Esophagus muscularis mucosa (tissue), 4 donors: ENCODE measurements at places on chromosomes 12 and 14. TPM values are rescaled to one million over a fixed set of nuclear protein-coding genes. Genes with fewer than 3 reads are reported as not detected.
A peak's percentile ranks its signal among the peaks of the same experiment; 100 is the strongest.

- DNase-seq = no peak
- peak overlapping the region; percentile 89 for H3K27ac ChIP-seq
- no peaks in the 10 kb centered on the region for H3K27me3 ChIP-seq
- H3K4me1 ChIP-seq = peaks cover 12% of the 10 kb centered on the region
- H3K4me3 ChIP-seq = peak overlapping the region; percentile 96
- peaks cover 9% of the 10 kb centered on the region for H3K36me3 ChIP-seq
Measured at GRCh38 chr12:104063712-104064030, 660 bp upstream of the HCFC2 start.

- no peaks in the 10 kb centered on the region for H3K27me3 ChIP-seq
- no peak overlapping the region for H3K4me3 ChIP-seq
- H3K4me1 ChIP-seq = peaks cover 11% of the 10 kb centered on the region
- no peak for DNase-seq
- no peaks in the 10 kb centered on the region for H3K36me3 ChIP-seq
Measured at GRCh38 chr12:89935850-89936249, 227.2 kb upstream of the ATP2B1 start.

GRCh38 chr14:95182379-95182778 lies 25.1 kb upstream of the DICER1 start:
- H3K4me1 ChIP-seq = peaks cover 39% of the 10 kb centered on the region
- peak overlapping the region; percentile 71 for H3K27ac ChIP-seq

DNA sequence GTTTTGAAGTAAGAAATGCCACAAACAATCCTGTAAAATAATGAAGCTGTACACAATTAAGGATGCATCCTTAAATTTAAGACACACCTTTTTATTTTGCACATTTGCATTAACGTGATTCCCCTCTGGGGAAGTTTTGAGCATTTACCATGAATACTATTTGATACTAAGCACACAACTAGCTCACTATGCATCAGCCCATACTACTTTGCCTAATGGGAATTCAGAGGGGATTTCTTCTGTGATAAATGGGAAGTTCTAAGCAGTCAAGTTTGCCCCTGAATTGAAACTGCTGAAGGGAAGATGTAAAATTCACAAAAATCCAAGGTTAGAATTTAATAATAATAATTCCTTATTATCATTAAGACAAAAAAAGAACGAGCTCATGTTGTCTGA lies 27.4 kb downstream of the SINHCAF start:
- no peaks in the 10 kb centered on the region for H3K27me3 ChIP-seq
- no peak for DNase-seq
- no peak overlapping the region for H3K4me3 ChIP-seq
- peaks cover 22% of the 10 kb centered on the region for H3K36me3 ChIP-seq
- no peaks in the 10 kb centered on the region for H3K4me1 ChIP-seq

DNA sequence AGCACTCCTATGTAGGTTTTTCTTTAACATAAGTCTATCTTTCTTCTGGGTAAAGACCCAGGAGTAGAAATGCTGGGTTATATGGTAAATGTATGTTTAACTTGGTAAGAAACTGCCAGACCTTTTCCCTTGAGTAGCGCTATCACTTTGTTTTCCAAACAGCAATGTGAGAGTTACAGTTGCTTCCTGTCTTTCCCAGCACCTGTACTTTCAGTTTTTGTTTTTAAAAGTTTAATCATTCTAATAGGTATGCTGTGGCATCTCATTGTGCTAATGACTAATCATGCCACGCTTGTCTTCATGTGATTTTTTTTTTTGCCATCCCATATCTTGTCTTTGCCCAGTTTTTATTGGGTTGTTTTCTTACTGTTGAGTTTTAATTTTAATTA lies 28.1 kb downstream of the GIT2 start:
- H3K4me3 ChIP-seq = no peak overlapping the region
- H3K27ac ChIP-seq = no peak overlapping the region
- no peaks in the 10 kb centered on the region for H3K4me1 ChIP-seq

DNA sequence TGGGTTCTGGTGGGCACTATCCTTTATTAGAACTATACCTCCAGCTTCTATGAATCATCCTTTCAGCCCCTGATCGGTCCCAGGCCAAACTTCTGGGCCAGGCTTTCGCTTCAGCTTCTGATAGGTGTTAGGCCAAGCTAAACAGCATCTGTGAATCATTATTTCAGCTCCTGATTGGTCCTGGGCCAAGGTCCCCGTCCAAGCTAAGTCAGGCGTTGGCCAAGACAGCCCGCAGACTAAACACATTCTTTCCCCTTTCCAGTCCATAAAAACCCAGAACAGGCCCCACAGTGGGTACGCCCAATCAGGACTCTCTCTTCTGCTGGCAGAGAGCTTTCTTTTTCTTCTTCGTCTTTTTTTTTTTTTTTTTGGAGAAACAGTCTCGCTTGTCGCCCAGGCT lies 1808.9 kb upstream of the SEL1L start:
- no peaks in the 10 kb centered on the region for H3K4me1 ChIP-seq
- no peaks in the 10 kb centered on the region for H3K27me3 ChIP-seq
- H3K4me3 ChIP-seq = no peak overlapping the region
- no peak overlapping the region for H3K27ac ChIP-seq
- H3K36me3 ChIP-seq = no peaks in the 10 kb centered on the region
- no peak for DNase-seq

DNA sequence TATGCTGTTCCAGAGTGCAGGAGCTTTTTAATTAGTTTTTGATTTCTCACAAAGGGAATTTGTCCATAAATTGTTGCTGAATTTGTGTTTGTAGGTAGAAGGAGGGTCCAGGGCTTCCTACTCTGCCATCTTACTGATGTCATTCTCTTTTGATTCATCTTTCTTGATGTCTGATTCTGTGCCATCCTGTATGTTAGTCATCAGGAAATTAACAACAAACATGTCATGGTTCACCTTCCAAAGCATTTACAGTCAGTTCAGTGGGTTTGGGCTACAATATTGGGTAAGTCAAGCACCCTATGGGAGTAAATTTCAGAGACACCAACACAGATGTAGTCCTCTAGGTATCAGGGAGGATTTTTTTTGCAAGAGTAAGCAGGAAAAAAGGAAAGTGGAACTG lies 135.2 kb upstream of the SLC38A2 start:
- H3K4me3 ChIP-seq = no peak overlapping the region
- no peaks in the 10 kb centered on the region for H3K4me1 ChIP-seq
- DNase-seq = no peak

- H3K27ac ChIP-seq = no peak overlapping the region
- no peak for DNase-seq
- no peaks in the 10 kb centered on the region for H3K36me3 ChIP-seq
- H3K27me3 ChIP-seq = no peaks in the 10 kb centered on the region
- no peaks in the 10 kb centered on the region for H3K4me1 ChIP-seq
Measured at GRCh38 chr14:21711360-21711961, 37.8 kb upstream of the OR4E1 start.

- H3K27me3 ChIP-seq = no peaks in the 10 kb centered on the region
- H3K4me1 ChIP-seq = peaks cover 4% of the 10 kb centered on the region
- H3K4me3 ChIP-seq = no peak overlapping the region
- H3K36me3 ChIP-seq = peaks cover 98% of the 10 kb centered on the region
- no peak for DNase-seq
- no peak overlapping the region for H3K27ac ChIP-seq
Measured at GRCh38 chr12:132740313-132740646, 21.4 kb downstream of the ANKLE2 start.

- H3K27ac ChIP-seq = no peak overlapping the region
- no peaks in the 10 kb centered on the region for H3K36me3 ChIP-seq
- H3K4me3 ChIP-seq = no peak overlapping the region
- DNase-seq = no peak
Measured at GRCh38 chr12:52540531-52540930, 12.4 kb downstream of the KRT71 start.

GRCh38 chr12:120290609-120291305 lies 946 bp downstream of the RNU4-2 start:
- peaks cover 18% of the 10 kb centered on the region for H3K4me1 ChIP-seq
- no peaks in the 10 kb centered on the region for H3K36me3 ChIP-seq
- peak overlapping the region; percentile 92 for H3K27ac ChIP-seq
- peak overlapping the region; percentile 63 for H3K4me3 ChIP-seq
- DNase-seq = no peak
- no peaks in the 10 kb centered on the region for H3K27me3 ChIP-seq

- no peaks in the 10 kb centered on the region for H3K27me3 ChIP-seq
- no peak overlapping the region for H3K4me3 ChIP-seq
- peaks cover 51% of the 10 kb centered on the region for H3K4me1 ChIP-seq
- no peaks in the 10 kb centered on the region for H3K36me3 ChIP-seq
- no peak for DNase-seq
Measured at GRCh38 chr14:60862283-60862682, 118.6 kb downstream of the TRMT5 start.

B3GNT4 gene
- not detected for total RNA-seq

MYF5 gene
- not detected for total RNA-seq

PLEKHG7 gene
- total RNA-seq = not detected

SLC4A8 gene
- total RNA-seq = 1.7 TPM

TSHR gene
- not detected for total RNA-seq

LRFN5 gene
- 2.5 TPM for total RNA-seq

NKX2-1 gene
- total RNA-seq = 0.45 TPM
